ENCODE measurements at places on chromosomes 1 and 21.

GRCh38 chr21:38775733-38776132 is 30.0 kb upstream of the ETS2 start:
- DNase-seq: no peak

- peak; percentile 59 for DNase-seq
Measured at GRCh38 chr1:38559446-38560165, 300.0 kb downstream of the RRAGC start.

- no peak for DNase-seq
Measured at GRCh38 chr1:90550626-90551406, 166.3 kb downstream of the BARHL2 start.

GRCh38 chr1:62908168-62908695 is 124.3 kb downstream of the ATG4C start:
- no peak for DNase-seq

DNA sequence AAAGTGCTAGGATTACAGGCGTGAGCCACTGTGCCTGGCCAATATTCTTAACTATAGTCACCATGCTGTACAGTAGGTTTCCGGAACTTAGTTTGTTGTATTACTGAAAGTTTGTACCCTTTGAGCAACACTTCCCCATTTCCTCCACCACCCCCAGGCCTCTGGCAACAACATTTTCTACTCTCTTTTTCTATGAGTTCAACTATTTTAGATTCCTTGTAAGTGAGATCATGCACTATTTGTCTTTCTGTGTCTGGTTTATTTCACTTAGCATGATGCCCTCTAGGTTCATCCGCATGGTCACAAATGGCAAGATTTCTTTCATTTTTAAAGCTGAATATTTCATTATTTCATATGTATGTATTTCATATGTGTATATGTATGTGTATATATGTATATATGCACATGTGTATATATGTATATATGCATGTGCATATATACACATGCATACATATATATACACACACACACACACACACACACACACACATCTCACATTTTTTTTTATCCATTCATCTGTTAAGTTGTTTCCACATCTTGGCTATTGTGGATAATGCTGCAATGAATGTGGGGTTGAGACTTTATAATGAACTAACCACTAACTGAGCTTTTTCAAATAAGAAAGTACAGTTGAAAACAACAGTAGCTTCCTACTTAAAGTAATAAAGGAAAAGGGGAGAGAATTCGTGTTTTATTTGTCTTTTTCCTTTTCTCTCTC is 256.8 kb upstream of the C1orf105 start:
- no peak for DNase-seq

GRCh38 chr1:71080230-71080738 is 551 bp downstream of the ZRANB2 start:
- peak; percentile 1 for DNase-seq

GRCh38 chr21:28669971-28670653 is 322.6 kb downstream of the LTN1 start:
- DNase-seq: no peak

DNA sequence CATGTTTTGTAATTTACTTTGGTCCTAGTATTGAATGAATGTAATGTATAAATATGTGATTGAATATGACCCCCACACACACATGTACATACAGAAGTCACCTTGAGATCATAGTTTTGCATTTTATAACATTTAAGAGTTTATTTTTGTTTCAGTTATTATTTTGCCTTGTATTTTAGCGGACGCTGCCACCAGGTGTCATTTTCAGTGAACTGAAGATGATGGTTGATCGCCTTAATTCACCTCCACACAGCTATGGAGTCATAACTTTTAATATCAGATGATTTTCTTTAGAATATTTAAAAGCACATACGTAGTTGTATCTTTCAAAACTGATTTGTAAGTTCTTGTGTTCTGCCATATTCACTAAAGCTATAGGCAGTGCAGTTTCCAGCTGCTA is 130.4 kb downstream of the DYRK1A start:
- DNase-seq: no peak

DNA sequence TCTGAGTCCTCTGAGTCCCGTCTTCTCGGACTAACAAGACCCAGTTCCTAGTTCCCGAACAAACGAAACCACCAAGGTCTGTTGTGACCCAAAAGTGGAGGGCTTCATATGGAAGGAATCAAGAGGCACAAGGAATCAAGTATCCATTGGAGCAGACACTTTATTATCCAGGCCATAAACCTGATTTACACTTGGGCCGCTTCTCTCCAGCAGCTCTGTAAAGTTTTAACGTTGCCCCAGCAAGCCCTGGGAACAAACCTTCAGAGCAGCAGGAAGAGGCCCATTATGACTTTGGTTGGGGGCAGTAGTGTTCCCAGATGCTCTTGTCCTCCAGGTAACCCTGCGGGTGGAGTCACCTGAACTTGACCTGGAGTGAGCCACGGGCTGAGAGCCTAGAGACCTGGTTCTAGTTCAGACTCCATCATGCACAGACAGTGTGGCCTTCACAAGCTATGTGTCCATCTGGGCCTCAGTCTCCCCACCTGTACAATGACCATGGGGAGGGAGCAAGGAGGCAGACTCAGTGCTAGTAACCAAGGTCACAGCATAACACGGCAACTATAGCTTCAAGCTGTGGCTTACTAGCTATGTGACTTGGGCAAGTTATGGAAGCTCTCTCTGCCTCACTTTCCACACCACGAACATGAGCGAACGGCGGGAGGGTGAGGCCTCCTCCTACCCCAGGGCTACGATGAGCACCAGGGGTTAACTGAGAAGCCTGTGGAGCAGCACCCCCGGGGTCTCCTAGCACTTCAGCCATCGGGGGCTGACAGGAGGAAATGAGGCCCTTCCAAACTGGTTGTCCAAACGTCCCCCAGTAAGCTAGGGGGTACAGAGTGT is 95.7 kb downstream of the GLIS1 start:
- no peak for DNase-seq

GRCh38 chr1:22540337-22540736 is 23.0 kb upstream of the EPHA8 start:
- DNase-seq: no peak

DNA sequence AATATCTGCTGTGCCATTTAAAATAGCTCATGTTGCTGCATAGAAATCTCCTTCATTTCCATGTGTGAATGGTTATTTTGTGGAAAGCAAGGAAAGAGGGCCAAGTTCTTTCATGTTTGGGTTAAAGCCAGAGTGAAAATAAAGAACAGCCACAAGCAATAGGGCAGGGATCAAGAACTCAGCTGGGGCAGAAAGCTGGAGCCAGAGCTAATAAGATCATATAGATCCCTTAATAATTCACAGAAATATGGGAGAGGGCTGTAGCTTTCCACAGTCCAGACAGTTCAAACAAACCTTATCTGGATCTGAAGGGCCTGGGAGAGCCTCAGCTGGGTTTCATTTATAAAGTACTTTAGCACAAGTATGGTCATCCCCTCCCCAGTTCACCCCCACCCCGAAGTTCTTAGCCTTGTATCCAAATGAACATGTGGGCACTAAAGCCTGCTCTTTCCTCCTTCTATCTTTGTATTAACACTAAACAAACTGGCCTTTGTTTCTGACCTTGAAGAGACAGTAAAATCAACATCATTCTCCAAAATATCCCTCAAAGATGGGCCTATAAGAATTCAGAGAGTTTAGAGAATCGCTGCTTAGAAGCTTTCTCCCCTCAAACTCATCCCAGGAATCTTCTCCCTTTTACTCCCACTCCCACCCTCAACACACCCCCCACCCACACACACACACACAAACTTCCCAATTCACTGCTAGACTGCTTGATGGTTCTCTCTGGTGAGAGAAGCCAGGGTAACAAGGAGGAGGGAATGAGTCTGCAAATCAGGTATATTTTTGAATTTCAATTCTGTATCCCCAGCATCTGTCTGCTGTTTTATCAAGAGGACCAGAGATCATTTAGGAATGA is 41.7 kb downstream of the UTP25 start:
- DNase-seq: no peak

- no peak for DNase-seq
Measured at GRCh38 chr1:115946116-115946515, 30.2 kb upstream of the SLC22A15 start.

DNA sequence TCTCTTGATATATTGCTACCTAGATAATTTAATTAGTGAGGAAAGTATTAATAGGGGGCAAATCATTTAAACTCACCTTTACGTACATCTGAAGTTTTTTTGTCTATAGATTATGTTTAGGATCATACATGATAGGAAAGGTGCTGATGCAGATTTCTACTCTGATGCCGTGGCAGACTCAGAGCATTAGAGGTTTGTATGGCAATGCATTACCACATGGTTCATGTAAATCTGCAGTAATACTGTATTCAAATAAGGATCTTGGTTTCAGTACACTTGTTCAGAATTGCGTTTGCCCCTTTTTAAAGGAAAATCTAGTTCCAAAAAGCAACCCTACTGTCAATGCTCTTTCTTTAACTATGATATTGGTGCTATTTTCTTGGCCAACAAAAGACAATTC is 288.3 kb downstream of the PTPRC start:
- no peak for DNase-seq

DNA sequence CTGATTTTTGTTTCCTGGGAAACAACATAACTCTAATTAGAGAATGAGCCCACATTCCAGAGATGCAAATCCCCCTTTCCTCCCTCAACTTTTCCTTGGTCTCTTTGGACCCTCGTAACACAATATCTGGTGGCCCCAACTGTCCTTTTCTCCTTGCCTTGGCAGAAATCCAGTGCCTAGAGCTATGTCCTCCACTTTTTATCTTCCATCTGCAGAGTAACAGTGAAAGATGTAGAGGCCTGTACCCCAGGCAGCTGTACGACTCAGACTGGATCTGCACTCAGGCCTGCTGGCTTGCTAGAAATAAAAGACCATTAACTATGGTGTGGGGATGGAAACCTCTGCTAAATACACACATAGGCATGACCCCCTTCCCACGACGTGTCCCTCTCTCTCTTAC is 72.0 kb downstream of the WARS2 start:
- no peak for DNase-seq

GRCh38 chr1:65470766-65471165 is 50.3 kb downstream of the LEPR start:
- DNase-seq: no peak

GRCh38 chr1:224660074-224660473 is 44.0 kb downstream of the CNIH3 start:
- DNase-seq: no peak

DNA sequence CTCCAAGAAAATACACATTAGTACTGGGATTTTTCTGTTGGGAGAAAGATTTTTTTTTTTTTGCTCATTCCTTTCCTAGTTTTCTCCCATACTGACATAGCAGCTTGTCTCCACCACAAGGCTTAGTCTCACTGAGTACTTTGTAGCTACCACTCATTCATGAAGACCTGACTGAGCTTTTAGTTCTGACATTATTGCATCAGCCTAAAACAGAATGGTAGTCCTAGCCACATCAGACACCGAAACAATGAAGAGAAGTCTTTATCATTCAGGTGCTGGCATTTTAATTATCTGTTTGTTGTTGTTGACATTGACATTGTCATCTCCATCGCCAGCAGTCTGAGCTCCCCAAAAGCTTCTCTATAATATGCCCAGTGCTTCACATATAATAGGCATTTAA is 21.1 kb upstream of the C1orf21 start:
- DNase-seq: no peak

GRCh38 chr1:112436384-112437156 is 40.6 kb downstream of the CTTNBP2NL start:
- no peak for DNase-seq

DNA sequence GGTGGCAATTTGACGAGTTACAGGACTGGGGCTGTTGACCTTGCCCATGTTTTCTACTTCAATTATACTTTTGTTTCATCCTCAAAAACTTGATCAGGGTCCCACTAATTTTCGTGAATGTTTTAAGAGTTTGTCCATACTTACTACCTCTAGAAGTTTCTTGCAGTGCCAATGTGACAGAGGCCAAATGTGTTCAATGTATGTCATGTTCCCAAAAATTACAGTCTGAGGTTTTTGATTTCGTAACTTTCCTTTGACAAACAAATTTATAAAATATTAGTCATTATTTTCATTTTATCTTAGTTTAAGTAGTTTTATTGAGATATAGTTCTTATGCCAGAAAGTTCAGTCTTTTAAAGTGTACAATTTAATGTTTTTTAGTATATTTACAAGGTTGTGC is 15.3 kb downstream of the VPS13D start:
- DNase-seq: no peak

- no peak for DNase-seq
Measured at GRCh38 chr1:164875518-164875917, 316.5 kb downstream of the PBX1 start.

GRCh38 chr1:234546890-234547788 is 62.8 kb downstream of the IRF2BP2 start:
- DNase-seq: no peak

DNA sequence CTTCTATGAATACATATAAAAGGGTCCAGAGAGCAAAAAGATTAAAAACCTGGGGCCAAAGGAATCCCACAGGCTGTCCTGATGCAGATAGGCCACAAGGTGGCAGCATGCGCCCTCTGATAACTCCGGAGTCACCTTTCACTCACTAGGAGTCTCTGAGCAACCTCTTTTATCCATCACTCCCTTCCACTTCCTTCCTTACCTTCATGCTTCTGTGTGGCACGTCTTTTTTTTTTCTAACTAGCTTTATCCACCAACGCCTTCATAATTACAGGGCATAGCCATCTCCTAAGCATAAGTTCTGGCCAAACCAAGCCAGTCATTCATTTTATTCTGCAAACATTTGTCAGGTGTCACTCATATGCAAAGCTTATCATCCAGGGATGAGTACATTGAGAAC is 3.9 kb upstream of the PGLYRP4 start:
- DNase-seq: peak; percentile 57

DNA sequence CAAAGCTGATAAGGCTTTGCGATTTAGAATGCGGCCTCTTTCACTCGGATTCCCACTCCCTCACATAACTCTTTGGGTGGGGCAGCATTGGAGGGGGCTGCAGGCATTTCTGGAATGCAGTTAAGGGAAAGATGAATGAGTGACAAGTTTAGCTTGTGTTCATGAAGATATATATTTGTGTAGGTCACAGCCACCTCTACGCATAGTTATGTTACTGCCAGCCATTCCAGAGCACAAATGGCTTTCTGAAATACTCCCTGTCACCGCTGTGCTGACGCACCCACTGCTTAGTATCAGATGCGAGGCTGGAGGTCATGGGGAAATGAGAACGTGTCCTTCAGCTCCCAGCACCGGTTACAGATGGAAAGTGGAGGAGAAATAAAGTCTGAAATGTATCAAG is 54.1 kb upstream of the ATP1A1 start:
- DNase-seq: no peak

DNA sequence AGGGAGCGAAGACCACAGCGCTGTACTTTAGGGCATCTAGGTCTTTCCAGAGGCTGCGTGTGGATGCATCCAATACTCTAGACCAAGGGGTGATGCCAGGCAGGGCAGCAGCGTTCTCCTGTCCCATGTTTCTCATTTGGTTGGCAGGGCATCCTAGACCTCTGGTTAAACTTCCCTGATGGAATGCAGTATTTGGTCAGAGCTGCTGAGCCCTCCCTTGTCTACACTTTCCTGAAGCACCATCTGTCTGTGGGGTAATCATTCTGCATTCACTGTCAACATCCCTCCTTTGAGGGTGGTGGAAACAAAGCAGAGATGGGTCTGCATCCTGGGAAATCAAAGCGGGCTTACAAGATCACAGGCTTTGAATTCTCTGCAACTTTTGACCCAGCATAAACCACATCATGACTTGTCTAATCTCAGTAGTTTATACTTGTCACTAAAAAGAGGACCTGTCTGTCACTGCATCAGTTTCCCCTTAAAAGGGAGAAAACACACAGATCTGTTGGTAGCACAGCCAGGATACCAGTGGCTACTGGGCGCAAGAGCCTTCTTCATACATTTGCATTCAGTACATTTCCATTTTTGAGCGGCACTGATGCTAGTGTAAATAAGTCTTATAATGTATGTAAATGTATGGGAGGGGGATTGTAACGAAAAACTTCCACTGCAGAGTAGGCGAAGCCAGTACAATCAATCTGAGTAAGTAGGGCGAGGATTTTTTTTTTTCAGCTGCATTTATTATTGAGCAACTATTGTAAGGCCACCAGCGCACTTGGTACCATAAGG is 106.3 kb downstream of the GALNT2 start:
- no peak for DNase-seq

All from stimulated activated CD4-positive, alpha-beta T cell treated with anti-CD3 and anti-CD28 coated beads, Interleukin-2, amount 100 ng/mL, for 48 hours (primary cell).